ENCODE measurements at places on chromosomes 16 and 17.

DNA sequence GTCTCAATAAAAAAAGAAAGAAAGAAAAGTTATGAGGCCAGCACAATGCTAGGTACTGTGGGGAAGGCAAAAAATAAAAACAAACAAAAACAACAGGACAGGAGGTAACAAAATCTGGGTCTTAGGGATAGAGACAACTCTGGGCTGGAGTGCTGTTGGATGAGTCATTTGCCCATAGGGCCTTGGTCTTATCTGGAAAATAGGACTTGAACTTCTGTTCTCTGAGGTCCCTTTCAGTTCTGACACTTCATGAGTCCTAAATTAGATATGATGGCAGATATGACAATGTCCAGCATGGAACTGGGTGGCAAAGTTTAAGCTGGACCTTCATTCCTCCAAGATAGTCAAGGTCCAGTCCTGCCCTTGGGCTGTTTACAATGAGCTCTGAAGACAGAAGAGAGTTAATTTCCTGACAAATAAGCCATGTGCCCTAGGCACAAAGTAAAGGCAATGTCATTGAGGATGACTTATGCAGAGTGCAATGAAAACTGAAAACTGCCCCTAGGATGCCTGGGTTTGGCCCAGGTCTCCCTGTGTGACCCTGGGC, 8.9 kb upstream of the HDAC5 start:
- DNase-seq = no peak

GRCh38 chr16:57537581-57538234, 1.3 kb upstream of the CCDC102A start:
- no peak for DNase-seq

GRCh38 chr17:72412650-72413076, 291.8 kb downstream of the SOX9 start:
- no peak for DNase-seq

DNA sequence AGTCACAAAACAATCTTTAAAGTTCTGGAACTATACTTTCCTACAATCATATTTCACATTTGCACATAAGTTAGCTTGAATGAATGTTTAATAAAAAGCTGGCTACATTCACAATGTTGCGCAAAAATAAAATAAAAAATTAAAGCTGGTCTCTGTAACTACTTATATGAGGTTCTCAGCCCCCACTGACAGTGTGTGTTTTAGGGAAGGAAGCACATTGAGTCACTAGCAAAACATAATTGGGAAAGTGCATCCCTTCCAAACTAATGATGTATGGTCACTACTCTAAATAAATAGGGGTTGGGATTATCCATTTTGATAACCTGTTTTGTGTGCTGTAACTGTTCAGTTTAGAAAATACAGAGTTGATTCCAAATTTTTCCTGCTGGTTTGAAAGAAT, 251.9 kb downstream of the IRX3 start:
- no peak for DNase-seq

GRCh38 chr17:6456321-6456720, 12.1 kb downstream of the PIMREG start:
- no peak for DNase-seq

GRCh38 chr17:75111777-75112335, 2.1 kb downstream of the ARMC7 start:
- no peak for DNase-seq

- DNase-seq = no peak
Measured at GRCh38 chr16:61645561-61645960, 390.7 kb downstream of the CDH8 start.

GRCh38 chr17:81514739-81515529, 2.3 kb upstream of the ACTG1 start:
- DNase-seq = no peak

DNA sequence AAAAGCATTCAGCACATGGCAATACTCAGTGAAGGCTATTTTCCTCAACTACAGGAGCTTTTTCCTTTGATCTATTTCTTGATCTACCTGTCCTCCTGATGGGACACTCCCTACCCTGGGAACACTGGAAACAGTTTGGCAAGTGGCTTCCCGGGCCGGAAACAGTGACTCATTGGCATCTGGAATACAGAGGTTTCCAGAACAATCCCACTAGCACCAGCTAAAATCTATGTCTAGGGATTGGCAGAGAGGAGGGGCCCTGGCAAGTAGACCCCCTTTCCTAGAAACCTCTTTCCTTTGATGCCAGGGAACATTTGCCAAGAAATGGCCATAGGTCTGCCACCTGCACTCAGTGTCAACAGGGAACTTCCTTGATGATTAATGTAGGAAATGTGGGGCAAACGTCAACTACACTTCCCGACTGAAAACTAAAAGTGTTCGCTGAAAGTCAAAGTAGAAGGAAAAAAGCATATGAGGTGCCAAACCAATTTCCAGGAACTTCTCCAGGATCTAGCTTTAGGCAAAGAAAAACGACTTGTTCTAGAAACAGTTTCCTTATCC, 30.4 kb upstream of the FBXW10B start:
- DNase-seq = no peak

GRCh38 chr16:28087675-28088300, 24.3 kb upstream of the GSG1L start:
- no peak for DNase-seq

DNA sequence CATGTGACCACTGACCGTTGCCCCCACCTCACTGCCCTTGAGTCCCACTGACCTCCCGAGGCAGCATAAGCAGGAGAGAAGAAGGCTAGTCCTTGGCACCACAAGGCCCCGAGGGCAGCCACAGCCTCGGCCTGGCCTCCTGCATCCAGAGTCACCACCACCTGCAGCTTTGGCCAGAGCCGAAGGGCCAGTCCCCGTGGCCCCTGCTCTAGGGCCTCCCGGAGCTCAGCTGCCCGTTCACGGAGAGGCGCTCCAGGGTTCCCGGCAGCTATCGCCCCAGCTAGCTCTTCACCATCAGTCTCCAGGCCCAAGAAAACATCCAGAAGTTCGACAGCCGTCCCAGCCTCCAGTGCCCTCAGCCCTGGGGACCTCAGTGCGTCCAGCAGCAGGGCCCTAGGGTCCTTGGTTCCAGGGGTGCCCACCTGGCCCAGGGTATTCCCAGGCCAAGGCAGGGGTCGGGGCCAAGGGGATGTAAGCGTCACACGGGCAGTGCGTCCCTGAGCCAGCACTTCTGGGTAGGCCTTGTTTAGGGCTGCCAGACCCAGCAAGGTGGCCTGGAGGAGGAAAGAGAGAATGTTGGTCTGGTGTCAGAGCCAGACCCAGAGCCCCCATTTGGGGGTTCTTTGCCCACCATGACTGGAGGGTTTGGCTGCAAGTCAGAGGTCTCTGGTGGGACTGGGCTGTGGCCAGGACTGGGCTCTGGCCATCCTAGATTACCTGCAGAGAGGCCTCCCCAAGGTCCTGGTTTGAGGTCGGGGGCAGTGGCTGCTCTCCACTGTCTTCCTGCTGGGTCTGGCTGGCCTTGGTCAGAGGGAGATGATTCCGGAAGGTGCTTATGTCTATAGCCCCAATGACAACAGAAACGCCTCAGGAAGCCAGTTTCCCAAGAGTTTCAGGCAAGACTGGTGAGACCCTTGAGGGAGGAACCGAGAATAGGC, 1.8 kb downstream of the GHDC start:
- DNase-seq = no peak

- no peak for DNase-seq
Measured at GRCh38 chr17:48484850-48485249, 46.0 kb downstream of the HOXB1 start.

DNA sequence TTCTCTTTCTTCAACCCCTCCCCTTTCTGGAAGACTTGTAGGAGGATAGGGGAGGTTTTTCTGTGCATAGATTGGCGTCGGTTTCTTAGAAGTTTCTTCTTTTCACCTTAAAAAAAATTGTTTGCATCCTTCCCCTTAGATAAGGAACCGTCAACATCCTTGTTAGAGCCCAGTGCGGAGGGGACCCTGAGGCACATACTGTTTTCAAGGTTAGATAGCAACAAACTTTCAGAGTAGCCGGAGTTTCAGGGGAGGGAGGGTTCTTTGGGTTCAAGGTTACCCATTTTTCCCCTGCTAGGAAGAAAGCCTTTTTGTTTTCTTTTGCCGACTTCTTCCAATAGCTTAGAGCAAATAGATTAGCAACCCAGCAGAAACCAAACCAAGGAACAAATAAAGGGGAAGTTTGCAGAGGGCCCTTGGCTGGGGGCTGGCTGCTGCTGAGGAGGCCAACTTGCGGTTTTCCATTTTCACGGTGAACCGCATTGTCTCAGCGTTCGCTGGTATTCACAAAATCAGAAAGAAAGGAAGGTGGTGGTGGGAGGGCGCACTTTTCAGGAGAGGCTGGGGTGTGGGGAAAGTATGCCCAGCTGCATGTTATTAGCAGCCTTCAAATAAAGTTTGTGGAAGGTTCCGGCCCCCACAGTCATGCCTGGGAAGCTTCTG, 28.8 kb downstream of the MSI2 start:
- DNase-seq = peak; percentile 20

- DNase-seq = no peak
Measured at GRCh38 chr16:27239906-27240655, 28.5 kb downstream of the NSMCE1 start.

DNA sequence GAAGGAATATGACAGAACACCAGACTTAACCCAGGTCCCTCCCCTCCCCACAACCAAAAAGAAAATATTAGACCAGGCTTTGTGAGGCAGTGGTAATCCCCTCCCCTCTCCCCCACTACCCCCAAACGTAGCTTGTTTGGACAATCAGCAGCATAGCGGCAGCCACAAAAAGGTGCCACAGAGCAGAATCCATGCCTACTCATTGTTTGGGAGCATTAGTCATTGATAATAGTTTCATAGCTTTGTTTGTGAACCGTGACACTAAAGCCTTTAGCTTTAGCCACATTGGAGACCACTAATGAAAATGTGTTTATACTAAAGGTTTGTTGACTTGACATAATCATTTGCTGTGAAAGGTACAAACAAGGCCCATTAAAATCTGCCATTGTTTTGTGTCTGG, 65.1 kb downstream of the NUP93 start:
- DNase-seq = no peak

DNA sequence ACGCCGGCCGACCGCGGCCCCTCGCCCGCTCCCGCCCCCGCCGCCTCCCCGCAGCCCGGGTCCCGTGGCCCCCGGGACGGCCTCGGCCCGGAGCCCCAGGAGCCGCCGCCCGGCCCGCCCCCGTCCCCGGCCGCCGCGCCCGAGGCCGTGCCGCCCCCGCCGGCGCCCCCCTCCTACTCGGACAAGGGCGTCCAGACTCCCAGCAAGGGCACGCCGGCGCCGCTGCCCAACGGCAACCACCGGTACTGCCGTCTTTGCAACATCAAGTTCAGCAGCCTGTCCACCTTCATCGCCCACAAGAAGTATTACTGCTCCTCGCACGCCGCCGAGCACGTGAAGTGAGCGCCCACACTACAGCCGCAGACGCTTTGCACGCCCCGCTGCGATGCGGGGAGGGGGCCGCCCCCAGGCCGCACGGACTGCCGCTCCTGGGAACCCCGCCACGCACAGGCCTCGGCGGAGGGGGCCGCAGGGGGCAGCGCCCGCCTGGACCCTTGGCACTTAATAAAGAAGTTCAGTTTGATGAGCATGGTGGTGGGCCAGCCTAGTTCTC, 35.5 kb upstream of the ZC3H18 start:
- no peak for DNase-seq

DNA sequence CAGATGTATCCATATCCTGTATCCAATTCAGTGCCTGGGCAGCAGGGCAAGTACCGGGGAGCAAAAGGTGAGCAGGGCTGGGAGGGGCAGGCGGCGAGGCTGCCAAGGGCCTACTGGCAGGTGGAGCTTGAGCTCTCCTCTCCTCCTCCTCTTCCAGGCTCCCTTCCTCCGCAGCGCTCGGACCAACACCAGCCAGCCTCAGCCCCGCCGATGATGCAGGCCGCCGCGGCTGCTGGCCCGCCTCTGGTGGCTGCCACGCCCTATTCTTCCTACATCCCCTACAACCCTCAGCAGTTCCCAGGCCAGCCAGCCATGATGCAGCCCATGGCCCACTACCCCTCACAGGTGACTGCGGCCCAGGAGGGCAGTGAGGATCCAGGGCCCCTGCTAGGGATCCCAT, 11.6 kb downstream of the ATXN2L start:
- DNase-seq = no peak

DNA sequence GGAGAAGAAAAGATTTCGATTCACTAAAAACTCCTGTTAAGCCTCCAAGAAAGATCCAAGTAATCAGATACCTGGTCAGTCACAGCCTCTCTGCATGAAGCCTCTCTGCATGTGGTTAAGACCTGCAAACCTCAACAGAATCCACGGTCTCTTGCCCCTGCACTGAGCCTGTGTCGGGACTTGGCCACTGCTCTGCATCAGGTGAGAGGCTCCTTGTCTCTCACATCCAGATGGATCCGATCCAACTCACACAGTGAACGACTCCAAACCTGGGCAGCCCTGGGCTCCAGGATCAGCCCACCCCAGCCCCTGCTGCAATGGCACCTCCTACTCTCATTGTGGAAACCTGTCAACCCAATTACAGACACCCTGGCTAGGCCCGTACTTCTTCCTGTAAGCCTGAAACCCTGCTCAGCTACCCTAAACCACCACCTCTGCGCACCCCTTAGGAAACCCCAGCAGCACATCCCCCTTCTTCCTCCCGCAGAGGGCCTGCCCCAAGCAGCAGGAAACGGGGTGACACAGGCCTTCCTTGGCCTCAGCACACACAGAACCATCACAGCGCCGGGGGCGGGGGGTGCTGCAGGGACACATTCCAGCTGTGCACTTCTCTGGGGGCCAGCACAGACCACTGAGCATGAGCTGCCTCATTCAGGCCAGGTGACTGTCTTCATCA, 129.5 kb downstream of the ANKRD11 start:
- DNase-seq = no peak

DNA sequence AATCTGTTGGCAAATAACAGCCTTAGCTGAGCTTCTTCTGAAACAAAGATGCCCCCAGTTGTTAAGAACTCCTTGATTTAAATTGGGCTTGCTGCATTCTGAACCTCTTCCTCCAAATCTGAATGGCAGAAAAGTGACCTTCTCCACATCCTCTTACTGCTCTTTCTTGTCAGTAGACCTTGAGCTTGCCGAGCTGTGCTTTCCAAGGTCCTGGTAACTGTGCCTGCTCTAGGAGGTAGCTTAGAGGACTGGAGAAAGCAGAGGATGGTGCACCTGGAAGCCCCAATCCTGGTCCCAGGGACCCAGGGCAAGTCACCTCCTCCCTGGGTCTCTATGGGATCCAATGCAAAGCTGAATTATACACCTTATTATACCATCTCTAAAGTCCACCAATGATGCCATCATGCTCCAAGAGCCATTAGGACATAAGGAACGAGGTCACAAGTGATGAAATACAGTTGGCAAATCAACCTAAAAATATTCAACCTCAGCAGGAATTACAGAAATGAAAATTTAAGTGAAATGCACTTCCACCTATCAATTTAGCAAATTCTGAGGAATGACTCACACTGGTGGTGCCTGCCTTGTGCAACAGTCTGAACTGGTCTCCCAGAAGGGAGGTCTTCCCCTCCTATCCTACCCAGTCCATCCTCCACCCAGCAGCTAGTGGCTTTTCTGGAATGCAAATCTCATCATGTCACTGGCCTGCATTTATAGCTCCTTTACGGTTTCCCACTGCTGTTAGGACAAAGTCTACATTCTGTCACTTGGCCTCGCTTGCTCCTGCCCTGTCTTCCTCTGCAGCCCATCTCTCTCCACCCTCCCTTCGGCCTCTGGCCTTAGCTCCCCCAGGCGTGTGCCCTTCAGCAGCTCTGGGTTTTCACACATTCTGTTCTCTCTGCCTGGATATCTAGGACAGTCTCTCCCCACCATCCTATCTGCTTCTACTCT, 36.6 kb downstream of the TOM1L2 start:
- DNase-seq = no peak
